ENCODE measurements at places on chromosomes 13 and 19. TPM values are rescaled to one million over a fixed set of nuclear protein-coding genes. Genes with fewer than 3 reads are reported as not detected.

Gene ITPKC
- 7.7 TPM for total RNA-seq

Gene KCNRG
- 2.6 TPM for total RNA-seq

Gene KLF2
- total RNA-seq = 3.4 TPM

DNA sequence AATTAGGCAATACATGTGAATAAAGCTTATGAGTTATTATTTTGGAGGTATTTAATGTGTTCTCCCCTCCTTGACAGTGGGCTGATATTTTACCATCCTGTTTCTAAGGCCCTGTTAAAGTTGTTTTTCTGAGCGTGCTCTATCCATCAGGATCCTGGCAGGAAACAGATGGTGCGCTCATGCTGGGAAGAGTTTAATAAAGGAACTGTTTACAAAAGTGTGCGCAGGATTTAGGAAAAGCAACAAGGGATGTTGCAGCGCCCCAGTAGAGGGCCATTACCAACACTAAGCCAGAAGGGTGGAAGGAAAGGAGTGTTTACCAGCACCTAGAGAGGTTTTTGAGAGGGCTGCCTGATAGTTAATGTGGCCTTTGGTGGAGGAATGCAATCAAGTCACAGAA, 374.5 kb downstream of the KCNRG start:
- DNase-seq = no peak
